AG08396 (cell line): ENCODE measurements at places on chromosomes 5 and 9.
A peak's percentile ranks its signal among the peaks of the same experiment; 100 is the strongest.

DNA sequence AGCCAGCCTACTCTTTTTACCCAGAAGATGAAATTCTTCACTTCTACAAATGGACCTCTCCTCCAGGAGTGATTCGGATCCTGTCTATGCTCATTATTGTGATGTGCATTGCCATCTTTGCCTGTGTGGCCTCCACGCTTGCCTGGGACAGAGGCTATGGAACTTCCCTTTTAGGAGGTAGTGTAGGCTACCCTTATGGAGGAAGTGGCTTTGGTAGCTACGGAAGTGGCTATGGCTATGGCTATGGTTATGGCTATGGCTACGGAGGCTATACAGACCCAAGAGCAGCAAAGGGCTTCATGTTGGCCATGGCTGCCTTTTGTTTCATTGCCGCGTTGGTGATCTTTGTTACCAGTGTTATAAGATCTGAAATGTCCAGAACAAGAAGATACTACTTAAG is 16.6 kb downstream of the OCLN start:
- DNase-seq: no peak

DNA sequence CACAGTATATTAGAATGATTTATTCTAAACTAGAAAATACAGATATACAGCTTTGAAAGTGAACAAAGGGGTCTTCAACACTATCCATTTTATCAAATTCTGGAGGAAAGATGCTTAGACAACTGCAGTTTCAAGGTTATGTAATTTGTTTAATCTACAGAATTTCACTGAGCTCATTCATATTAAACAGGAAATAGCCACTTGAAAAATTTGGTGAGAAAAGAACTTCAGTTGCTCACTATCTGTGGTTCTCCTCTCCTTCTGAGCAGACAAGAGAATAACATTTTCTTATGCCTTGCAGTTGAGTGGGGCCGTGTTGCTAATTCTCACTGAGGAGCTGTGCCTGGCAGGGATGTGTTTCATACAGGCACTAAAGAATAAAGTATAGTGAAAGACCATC is 1428.2 kb downstream of the CDH12 start:
- no peak for DNase-seq

DNA sequence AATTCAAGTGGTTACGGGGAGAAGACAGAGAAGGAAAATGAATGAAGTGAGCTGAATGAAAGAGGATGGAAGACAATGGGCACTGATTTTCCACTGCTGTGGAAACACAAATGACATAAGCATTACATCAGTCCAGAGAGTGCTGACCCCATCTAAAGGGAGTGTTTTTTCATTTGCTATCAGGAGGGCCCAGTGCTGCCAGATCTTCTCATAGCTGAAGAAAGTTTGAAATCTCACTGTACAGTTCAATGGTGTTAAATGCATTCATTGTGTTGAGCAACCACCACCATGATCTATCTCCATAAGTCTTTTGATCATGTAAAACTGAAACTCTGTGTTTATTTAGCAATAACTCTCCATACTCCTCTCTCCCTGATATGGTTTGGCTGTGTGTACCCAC is 41.5 kb upstream of the STARD4 start:
- DNase-seq: no peak

GRCh38 chr9:100498592-100498991 is 25.6 kb downstream of the TMEFF1 start:
- DNase-seq: no peak

DNA sequence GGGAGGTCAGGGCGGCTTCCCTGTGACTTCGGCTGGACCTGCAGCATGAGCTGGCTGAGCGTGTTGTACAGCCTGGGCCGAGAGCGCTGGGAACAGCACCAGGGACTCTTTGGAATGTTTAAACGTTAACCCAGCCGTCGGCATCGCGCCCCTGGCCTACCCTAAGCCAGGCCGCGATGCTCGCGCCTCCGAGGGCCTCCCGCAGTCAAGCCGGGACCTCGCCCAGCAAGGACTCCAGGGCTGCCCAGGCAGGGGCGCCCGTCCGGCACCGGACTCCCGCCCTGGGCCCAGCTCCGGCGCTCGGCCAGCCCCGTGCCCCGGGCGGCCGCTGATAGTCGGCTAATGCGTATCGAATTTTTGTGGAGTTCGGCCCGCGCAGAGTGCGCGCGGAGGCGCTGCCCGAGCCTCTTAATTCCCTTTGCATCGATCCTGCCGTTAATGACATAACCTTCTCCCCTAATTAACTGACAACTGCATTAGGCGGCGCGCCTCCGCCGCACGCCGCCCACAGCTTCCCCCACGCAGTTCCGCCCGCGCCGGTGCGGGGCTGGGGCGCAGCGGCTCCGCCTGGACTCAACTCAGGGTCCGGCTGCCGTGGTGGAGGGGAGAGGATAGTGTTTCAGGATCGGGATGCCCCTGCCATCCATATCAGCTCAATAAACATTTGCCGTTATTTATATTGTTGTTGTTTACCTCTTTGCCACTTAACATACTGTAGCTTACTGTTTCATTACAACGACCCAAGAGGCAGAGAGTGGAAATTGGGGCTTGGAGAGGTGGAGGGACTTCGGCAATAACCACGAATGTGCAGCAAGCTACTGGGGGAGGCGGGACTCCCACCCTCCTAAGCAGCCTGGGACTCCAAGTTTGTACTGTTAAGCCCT is 28.8 kb upstream of the CDC23 start:
- peak; percentile 62 for DNase-seq

DNA sequence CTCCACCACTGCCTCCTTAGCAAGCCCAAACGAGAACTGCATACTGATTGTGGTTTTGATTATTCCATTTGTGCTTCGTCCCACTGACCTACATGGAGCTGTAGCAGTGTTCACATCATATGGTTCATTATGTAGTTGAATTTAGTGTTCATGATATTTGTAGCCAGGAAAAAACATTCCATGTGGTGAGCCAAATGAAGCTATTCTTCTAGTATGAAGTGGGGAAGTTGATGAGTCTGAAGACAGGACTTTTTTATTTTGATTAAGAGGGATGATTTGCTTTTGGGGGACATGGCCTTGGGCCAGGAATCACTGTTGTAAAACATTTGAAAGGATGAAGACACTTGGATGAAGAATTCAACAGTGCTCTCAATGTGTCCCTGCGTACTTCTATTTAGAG is 192.9 kb upstream of the SLC27A6 start:
- DNase-seq: no peak

DNA sequence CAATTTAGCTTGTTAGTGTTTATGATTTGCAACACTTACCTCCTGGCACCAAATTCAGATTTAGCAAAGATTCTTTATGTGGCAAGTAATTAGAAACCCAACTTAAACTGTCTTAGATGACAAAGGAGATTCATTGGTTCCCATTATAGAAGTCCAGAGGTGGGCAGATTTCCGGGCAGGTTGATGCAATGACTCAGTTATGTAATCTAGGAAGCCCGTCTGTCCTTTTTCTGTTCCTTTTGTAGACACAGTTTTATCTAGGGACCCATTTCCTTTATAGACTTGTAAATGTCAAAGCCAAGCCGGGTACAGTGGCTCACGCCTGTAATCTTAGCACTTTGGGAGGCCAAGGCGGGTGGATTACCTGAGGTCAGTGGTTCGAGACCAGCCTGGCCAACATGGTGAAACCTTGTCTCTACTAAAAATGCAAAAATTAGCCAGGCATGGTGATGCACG is 20.3 kb upstream of the ANKRD33B start:
- DNase-seq: no peak

DNA sequence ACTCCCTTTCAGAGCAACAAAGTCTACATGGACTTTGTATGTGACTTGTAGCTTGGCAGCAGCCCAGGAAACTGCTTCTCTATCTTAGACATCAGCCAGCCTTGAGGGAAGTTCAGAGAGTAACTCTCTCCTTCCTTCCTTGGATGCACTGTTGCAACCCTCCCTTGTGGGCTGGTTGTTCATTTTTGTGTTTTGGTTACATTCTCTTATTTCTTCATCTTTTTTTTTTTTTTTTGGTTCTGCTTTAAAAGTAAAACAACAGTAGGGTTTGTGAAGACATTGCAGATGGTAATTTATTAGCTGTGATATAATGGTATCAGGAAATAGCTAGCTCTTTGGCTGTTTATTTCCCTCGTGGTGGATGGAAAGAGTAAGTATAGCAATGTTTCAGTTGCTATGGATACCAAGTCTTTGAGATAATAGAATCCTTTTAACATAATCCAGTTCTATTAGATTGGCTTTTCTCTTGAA is 97.9 kb upstream of the MAMDC2 start:
- peak; percentile 16 for DNase-seq

- DNase-seq: no peak
These were observed 52.2 kb downstream of the PCDH1 start for GRCh38 chr5:141825791-141826560.

DNA sequence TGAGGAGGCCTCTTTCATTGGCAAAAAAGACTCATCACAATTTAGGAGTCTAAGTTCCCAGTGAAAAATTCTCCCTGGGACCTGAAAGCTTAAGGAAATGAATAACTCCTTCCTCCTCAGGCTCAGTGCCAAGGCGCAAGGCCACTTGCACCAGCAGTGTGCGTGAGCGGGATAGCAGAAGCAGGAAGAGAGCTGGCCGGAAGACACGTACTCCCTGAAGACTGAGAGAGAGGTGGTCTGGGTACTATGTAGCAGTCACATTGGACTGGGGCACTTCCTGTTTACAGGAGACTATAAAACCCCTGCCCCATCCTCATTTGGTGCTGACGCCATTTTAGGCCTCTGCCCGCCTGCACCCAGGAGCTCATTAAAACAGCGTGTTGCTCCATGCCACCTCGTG is 66.3 kb upstream of the IL33 start:
- DNase-seq: no peak

DNA sequence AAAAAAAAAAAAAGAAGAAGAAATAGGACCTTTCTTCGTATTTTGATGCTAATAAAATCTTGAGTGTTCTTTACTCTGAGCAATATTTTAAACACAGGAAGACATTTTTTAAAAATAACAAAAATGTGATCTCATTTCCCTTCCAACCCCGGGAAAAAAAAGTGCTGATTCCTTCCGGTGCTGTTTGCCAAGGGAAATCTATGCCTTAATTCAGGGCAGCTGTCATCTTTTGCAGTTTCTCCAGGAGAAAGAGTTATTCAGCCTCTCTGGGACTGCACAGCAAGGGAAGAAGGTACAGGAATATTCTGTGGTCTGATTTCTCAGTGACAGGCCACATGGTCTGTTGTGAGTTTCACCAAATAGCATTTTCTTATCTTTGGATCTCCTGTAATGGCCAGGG is 291.9 kb upstream of the IRX1 start:
- DNase-seq: no peak

DNA sequence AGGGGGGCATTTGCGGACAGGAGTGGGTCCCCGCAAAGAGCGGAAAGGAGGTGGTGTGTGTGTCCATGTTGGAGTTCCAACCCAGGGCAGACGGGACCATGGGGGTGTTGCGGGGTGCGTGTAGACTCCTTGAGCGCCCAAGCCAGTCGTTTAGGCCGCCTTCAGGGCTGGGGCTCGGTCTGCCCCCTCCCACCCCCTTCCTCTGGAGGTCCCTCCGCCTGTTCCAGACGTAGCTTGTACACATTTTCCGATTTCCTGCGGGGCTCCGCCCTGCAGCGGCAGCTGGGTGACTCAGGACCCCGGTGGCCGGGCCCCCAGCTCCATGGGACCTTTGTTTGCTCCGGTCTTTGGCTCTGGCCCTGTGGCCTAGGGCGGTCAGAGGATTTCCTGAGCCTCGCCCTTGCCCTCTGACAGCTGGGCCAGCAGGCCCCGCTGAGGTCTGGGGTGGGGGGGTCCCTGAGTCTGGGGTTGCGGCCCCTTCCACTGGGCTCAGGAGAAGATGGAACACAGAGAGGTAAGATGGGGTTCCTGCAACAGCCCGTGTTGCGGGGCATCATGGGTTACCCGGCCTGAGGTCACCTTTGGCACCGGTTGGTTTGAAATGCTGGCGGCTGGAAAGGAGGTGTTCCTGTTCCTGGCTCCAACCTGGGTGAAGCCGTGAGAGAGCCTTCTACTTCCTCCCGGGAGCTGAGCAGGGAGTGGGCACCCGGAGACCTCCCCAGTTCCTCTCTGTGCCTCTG is 1.5 kb downstream of the PKN3 start:
- DNase-seq: no peak

DNA sequence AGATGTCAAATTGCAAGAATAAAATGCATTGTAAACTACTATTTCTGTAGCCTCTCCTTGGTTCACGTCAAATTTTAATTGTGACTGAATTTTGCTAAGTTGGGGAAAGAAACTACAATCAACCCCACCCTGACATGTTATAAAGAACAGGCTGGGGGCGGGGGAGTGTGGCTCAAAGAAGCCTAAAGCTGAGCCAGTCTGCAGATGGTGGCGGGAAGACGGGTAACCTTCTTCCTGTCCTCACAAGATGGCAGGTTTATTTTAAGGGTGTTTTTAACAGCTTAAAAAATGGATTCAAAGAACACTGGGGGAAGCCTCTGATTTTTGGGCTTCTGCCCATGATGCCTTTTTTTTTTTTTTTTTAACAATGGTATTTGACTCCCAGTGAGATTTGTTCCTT is 68.5 kb upstream of the MELK start:
- no peak for DNase-seq

GRCh38 chr9:4334410-4334813 is 34.5 kb upstream of the GLIS3 start:
- DNase-seq: no peak

- DNase-seq: no peak
These were observed 212.8 kb upstream of the ADAMTSL1 start for GRCh38 chr9:18261181-18261580.

- DNase-seq: peak; percentile 37
These were observed 102.6 kb downstream of the XRCC4 start for GRCh38 chr5:83179966-83180365.

GRCh38 chr5:95784514-95785302 is 37.8 kb downstream of the GLRX start:
- no peak for DNase-seq

- DNase-seq: no peak
These were observed 6.7 kb upstream of the RASEF start for GRCh38 chr9:83069651-83070050.

GRCh38 chr9:7433508-7434292 is 365.9 kb downstream of the DMAC1 start:
- DNase-seq: no peak

DNA sequence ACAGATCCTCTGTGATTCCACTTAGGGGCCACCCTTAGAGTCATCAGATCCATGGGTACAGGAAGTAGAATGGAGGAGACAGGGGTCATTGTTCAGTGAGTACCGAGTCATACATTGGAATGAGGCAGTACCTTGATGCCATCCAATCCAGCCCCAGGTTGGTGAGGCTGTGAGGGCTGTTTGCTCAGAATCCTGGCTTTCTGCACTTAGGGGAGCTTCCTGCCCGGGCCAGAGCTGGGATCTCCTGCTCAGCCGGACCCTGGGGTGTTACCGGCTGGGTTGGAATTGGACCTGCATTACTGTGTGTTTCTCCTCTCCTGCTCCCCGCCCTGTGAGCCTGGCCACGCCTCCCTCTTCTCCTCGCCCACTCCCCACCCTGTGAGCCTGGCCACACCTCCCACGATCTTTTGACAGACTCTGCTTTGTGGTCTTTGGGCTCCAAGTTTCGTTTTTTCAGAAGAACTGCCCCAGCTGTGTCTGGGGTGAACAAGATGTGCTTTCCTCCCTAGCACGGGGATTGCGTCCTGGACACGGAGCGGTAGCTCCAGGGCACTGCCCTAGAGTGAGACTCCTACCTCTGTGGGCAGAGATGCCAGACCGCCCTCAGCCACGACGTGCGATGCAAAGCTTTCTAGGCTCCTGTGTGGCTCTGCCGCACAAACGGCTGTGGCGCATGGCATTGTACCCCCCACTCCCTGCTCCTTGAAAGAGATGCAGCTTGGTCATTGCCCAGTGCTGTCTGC is 15.4 kb downstream of the TRAF2 start:
- DNase-seq: peak; percentile 75
